ENCODE measurements at places on chromosomes 6 and 20.
A peak's percentile ranks its signal among the peaks of the same experiment; 100 is the strongest.

GRCh38 chr6:131295081-131295480, 159.8 kb downstream of the AKAP7 start:
- DNase-seq, result no peak

GRCh38 chr6:21738180-21739094, 144.9 kb downstream of the SOX4 start:
- no peak for DNase-seq

GRCh38 chr20:37948956-37949355, 46.0 kb downstream of the VSTM2L start:
- no peak for DNase-seq

DNA sequence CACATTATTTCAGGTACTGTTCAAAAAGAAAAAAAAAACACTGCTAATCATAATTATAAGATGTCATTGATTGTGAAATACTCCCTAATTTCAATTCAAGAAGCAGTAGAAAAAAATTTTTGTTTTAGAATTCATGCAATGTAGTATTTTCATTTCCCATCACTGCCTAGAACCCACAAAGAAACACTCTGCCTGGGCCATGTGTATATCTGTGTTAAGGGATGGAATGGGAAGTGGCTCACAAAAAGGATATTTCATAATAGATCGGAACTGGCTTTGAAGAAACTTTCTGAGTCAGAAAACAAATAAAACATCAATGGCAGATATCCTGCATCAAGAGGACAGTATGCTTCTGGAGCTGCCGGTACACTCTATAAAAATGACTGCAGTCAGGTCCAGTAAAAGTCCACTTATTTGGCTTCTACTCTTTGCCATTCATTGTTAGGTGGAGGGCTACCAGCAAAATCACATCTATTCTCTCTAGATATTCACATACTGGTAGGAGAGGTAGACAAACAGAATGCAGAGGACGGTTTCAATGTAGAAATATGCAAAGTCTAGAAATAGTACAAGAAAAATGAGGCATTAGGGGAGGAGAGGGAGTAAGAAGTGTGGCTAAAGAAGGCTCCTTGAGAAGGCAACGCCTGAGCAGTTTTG, 135.0 kb upstream of the TNFAIP3 start:
- DNase-seq, result peak; percentile 83

DNA sequence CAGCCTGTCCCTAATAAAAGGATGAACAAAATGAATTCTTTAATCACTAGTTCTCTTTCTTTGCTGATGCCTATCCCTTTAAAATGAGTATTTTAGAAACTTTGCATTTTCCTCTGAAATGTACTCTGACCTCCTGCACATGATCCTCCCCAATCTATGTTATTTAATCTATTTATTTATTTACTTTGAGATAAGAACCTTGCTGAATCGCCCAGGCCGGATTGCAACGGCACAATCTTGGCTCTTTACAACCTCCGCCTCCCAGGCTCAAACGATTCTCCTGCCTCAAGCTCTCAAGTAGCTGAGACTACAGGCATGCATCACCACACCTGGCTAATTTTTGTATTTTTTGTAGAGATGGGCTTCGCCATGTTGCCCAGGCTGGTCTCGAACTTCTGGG, 27.9 kb downstream of the ADTRP start:
- no peak for DNase-seq

- DNase-seq, result peak; percentile 27
Measured at GRCh38 chr20:47606983-47607613, 105.4 kb downstream of the NCOA3 start.

- no peak for DNase-seq
Measured at GRCh38 chr20:62995481-62995880, 11.3 kb downstream of the BHLHE23 start.

- no peak for DNase-seq
Measured at GRCh38 chr6:63708631-63709030, 73.0 kb downstream of the PHF3 start.

DNA sequence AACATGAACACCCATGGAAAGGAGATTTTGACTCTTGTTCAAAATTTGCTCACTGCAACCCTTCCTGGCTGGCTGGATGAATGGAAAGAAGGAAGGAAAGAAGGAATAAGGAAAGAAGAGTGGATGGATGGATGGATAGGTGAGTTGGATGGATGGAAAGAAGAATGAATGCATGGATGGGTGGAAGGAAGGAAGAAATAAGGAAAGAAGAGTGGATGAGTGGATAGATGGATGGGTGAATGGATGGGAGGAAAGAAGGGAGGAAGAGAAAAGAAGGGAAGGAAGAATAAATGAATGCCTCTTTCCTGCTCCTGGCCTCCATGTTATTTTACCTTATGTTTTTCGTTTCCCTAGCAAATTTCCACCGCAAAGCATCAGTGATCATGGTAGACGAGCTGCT, 74.2 kb upstream of the RIN2 start:
- DNase-seq, result no peak

- no peak for DNase-seq
Measured at GRCh38 chr6:41957117-41957516, 15.5 kb upstream of the CCND3 start.

DNA sequence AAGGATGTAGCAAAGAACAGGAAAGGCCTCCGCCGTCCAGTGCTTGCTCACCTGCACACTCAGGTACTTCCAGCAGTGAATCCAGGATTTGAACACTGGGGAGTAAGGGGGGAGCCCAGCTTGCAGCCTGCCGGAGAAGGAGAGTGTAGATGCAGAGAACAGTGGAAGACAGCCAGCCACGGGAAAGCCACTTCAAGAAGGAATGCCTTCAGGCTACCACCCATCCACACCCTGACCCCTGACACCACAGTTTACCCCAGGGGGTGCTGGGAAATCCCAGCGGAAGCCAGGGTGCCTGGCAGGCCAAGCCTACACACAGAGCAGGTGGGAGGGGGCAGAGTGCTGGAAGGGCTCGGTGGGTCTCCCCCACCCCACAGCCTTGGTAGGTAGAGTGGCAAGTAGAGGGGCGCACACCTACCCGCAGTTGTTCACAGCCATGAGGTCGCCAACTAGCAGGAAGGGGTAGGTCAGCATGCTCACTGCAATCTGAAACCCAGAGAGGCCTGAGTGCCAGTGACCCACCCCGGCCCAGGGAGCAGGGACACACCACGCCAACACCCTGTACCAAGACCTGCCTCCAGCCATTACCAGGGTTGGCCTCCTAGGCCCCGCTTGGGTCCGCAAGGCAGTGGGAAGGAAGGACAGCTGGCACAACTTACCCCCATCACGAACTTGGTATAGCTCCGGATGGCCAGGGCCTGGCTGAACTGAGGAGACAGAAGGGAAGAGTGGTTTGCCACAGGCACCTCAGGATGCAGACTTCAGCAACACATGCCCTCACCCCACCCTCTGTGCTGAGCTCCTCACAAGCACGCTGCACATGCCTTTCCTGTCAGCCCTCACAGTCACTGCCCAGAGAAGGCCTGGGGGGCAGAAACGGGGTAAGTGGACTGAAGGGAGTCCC, 15.7 kb downstream of the PI16 start:
- no peak for DNase-seq

GRCh38 chr6:11197175-11197536, 35.3 kb downstream of the NEDD9 start:
- no peak for DNase-seq

DNA sequence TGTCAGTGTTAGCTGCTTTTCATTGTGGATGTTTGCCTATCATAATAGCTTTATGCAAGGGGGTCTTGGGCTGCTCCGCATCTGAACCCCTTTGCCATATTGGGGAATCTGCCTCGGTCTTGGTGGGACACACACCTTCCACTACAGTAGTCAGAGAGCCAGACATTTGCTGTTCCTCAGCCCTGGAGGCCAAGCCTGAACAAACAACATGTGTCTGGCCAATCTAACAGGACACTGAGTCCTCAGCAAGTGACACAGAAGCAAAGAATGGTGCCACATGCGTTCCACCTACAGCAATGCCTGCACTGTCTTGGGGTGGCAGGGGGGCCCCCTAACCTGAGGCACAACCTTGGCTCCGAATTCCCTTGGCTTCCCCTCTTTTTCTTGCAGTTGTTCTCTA, 243.9 kb downstream of the LY86 start:
- no peak for DNase-seq

DNA sequence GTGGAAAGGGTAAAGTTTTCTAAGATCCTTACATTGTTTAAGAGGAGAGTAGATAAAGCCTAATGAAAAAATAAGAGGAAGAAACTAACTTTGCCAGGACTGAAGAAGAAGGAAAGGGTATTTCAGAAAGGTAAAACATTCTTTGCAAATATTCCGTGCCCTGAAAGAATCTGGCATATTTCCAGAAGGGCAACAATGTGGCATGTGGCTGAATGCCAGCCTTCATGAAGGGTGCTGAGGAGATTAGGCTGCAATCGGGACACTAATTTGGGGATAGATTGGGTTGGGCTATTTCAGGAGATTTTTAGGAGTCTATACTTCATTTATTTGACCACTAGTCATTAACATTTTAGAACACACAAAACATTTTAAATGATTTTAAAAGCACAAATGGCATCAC, 16.2 kb upstream of the UFL1 start:
- no peak for DNase-seq

DNA sequence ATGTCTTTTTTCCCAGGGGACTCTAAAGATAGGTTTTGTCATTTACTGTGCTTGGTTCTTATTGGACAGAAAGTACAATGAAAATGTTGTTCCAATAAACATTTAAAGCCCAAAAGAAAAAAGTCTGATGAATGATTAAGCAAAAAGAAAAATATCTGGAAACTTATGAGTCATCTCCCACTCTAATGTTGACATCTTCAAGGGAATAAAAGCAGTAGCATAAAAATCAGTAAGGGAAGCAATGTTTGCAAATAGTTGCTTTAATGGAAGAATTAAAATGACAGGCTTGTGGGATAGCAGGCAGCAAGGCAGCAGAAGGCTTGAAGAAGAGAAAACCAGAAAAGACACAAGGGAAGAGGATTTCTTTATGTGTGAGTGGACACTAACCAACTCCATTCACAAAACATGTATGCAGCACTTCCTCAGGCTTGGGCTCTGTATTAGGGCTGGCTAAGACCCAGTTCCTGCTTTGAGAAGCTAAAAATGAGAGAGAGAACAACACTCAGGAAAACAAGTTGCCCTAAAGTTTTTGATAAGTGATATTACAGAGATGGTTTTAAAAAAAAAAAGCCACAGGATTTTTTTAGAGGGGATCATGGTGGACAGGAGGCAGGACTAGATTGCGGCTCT, 263.2 kb upstream of the NT5E start:
- DNase-seq, result peak; percentile 45

DNA sequence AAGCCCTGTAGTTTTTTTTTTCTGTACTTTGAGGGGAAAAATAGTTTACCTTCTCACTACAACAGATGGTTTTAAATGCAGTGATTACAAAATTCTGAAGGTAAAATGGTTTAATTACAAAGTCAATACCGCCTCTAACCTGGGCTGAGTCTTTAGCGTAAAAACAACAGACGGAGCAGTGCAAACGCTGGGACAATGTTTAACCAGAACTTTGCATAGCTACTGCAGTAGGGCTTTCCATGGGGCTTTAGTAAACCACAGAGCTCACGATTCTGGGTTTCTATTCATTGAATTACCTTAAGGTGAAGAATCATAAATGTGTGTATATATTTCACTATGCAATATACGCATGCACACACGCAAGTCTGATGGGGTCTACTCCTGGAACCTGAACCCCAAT, 77.9 kb downstream of the RFX6 start:
- no peak for DNase-seq

DNA sequence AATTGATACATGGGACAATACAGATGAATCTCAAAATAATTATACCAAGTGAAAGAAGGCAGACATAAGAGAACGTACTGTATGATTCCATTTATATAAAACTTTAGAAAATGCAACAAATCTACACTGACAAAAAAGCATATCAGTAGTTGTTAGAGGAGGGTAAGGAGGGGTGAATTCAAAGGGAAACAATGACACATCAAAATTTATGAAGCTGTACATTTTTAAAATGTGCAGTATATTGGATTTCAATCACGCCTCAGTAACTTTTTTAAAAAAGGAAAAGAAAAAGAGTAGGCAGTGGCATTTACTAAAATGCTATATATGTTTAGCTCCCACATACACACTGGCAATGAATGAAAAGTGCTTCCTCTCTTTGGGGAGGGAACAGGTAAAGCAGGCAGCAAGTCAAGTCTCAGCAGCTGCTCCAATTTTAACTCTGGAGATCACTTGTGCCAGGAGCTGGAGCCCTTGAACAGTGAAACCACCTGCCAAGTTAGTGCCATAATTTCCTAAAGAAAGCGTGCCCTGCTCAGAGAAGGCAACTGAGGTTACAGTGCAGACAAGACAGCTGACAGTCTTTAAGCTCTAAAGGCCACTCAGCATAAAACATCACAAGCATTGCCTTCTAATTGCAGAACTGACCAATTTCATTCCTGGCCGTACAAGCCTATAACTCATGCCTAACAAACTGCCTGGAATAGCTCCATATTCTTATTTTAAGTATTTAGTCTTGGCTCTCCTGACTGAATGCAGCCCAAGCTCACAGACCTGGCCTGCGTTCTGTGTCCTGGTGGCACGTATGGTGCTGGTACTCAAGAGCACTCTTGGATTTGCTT, 10.9 kb downstream of the FKBP1A start:
- DNase-seq, result no peak

- DNase-seq, result no peak
Measured at GRCh38 chr6:47147175-47147727, 105.1 kb upstream of the ADGRF1 start.

DNA sequence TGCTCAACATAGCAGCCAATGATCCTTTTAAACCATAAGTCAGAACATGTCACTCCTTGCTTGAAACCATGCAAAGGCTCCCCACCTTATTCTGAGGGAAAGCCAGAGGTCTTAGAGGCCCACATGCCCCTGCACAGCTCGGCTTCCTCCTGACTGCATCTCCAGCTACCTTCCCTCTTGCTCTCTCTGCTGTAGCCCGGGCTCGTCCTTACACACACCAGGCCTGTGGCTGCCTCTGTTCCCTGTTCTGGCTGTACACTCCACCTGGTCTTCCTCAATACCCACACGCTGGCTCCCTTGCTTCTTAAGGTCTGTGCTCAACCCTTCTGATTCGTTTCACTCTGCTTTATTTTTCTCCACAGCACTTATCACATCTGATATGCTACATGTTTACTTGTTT, 116.2 kb downstream of the TNFAIP3 start:
- DNase-seq, result no peak

GRCh38 chr20:25067102-25067987, 9.4 kb upstream of the ACSS1 start:
- no peak for DNase-seq

GRCh38 chr6:170063851-170064602, 226.9 kb downstream of the DLL1 start:
- no peak for DNase-seq

DNA sequence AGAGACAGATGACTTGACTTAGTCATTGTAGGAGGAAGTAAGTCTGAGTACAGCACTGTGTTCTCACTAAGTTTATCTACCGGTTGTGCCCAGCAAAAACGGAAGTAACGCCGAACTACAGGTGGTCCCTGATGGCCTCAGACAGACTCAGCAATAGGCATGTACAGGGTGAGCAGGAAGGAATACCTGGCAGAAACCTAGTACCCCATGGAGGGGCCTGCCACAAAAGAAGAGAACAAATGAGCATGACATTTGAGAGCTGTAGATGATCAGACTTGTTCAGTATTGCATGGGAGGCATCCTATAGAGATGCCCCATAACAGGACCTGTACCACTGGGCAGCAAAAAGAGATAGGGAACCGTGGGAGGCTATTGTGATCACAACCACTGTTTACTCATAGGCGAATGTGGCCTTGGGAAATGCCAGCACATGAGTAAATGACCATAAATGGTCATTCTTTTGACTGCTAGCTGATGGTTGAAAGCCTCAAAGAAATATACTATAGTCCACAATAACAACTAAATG, 106.4 kb upstream of the TAB2 start:
- DNase-seq, result peak; percentile 15

- DNase-seq, result no peak
Measured at GRCh38 chr20:9149796-9150195, 80.9 kb downstream of the PLCB4 start.
